ENCODE measurements at places on chromosomes 5 and 9.

DNA sequence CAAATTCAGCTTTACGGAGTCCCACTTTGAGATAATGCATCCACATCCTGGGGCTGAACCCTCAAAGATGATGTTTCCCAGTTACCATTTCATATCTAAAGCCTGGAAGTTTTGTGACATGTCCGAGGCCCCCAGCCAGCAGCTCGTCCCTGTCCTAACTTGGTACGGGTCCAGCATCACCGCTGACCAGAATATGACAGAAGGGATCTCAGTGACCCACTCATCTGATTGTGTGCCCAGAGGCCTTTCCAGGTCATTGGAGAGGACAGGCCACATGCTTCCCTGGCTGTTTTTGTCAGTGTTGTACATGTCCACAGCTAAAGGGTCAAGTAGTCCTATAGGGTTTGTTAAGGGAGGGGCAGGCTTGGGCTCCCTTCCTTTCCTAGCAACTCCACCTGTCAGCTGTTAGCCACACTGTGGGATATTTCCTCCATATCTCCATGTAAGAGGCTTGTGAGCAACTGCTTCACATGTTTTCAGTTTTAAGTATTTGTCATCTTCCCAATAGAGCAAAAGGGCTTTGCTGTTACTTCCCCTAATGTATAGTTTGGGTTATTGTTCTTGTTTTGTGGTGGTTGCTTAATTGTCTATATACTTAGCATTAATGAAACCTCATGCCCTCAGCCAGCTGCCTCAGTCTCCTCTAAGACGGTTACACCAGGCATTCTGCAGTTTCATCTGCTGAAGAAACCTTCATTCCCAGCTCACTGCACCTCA lies 33.4 kb downstream of the SECISBP2 start:
- no peak for DNase-seq

DNA sequence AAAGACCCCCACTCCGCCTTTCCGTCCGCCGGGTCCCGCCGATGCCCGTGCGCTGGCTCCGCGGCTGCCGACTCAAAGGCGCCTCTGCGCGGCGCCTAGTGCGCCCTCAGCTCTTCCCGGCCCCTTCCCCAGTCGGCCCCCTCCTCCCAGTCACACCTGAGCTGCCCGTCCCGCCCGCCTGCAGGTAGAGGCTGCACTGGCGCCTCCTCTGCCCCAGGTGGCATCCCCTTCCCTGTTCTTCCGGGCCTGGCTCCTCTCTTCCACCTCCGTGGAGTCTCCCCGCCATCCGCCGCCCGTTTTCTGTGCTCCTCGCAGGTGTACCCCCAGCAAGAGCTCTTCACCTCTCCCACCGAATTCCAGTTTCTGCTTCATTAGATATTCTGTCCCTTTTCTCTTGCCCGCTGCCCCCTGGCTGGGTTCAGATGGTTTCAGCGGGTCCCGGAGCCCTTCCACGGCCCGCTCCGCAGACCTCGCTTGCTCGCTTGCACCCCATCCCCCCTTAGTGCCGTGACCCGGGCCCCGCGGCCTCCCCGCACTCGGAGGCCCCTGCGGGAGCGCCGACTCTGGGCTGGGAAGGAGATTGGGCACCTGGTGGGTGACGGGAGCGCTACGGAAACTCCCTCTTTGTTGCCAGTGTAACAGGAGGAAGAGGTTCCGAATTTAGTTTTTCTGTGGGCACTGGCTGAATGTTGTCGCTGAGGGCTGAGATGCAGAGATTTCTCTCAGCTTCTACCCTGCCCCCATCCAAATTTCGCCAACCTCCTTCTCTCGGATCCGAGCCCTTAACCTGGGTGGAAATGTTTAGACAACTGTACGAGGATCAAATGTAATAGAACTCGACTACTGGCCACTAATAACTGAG lies 809 bp downstream of the SLC44A1 start:
- no peak for DNase-seq

DNA sequence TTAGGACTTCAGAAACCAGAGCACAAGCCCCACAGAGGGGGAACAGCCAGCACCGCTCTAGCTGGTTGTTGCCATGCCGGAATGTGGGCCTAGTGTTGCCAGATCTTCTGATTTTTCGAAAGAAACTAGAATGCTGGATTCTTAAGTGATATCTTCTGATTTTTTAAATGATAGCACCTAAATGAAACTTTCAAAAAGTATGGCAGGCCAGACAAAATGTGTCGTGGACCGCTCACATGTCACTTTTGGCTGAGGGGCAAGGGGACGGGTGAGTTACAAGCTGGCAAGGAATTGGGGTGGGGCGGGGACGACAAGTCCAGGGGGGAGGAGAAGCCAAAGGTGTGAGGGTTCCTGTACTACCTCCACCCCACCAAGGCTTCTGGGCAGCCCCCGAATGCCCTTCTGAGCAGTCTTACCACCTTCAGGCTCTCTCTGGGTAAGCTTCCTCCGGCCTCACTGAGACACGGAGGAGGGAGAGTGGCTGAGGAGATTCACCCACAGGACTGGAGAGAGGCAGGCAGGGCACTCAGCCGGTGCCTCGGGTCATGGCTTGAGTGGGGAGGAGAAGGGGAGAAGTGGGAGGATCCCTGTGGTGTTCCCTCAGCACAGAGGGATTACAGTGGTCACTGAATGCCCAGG lies 10.3 kb downstream of the B4GALT7 start:
- no peak for DNase-seq

DNA sequence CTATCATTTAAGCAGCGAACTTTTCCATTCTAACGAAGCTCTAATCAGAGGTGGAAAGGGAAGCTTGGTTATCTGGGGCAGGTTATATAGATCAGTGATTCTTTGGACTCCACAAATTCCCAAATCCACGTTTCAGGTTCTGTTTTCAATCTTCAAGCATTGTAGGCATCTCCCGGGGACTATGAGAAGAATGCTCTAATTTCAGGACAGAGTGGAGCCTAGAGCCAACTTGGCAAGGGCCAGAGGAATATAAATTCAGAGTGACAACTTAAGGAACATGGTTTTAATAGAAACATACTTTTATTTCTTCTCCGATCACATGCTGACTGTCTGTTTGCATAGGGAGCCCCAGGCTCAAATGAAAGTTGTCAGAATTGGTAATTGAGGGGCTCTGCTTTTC lies 514.0 kb upstream of the KLF4 start:
- DNase-seq = no peak

GRCh38 chr9:17824191-17824590 lies 245.3 kb downstream of the SH3GL2 start:
- DNase-seq = no peak

GRCh38 chr5:5755888-5756287 lies 333.4 kb downstream of the ICE1 start:
- DNase-seq = no peak

DNA sequence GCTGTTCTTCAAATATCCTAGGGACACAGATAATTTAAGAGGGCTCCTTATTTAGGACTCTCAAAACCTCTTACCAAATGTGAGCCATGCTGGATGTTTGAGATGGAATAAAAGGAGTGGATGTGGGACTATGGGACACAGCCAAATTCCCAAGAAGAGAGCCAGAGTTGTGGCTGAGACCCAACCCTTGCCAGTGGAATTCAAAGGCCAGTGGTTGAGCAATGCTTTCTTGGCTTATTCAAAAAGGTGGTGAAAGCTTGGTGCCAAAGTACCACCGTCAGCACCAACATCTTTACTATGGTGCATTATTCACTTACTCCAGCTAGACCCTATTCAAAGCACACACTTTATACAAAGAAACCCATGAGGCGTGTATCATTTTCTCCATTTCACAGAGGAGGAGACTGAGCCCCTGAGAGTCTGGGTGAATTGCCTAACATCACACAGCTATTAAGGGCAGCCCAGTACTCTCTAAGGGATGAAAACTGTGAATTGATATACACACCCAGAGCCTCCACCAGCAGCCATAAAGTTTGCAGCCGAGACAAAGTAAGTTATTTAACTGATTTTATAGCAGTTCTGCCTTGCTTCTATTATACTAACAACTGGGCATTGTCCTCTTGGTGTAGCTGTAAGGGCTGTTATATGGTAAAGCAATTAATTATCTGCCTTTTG lies 391.7 kb downstream of the ACTL7B start:
- no peak for DNase-seq

DNA sequence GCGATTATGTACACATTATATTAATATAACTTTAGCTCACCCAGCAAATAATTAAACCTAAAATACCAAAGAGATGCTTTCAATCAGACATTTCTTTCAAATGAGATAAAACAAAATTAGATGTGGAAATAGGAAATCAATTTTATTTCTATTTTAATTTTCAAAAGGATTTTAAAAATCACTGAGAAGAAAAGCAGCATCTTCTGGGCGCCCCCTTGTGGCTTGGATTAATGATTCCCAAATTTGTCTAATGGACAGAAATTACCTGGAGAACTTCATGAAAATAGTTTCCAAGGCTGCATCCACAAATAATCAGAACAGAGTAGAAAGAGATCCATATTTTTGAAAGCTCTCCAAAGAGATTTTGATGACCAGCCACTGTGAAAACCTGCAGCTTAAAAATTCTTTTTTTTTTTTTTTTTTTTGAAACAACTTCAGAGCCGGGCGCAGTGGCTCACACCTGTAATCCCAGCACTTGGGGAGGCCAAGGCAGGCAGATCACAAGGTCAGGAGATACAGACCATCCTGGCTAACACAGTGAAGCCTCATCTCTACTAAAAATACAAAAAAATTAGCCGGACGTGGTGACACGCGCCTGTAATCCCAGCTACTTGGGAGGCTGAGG lies 50.9 kb upstream of the CEMIP2 start:
- DNase-seq = no peak

GRCh38 chr9:134488331-134489280 lies 153.0 kb upstream of the COL5A1 start:
- no peak for DNase-seq

GRCh38 chr9:34331196-34331595 lies 1.8 kb downstream of the NUDT2 start:
- DNase-seq = no peak

- DNase-seq = no peak
Measured at GRCh38 chr9:128735373-128735772, 11.4 kb upstream of the ZDHHC12 start.

- no peak for DNase-seq
Measured at GRCh38 chr9:122832194-122832593, 3.8 kb upstream of the PDCL start.

- no peak for DNase-seq
Measured at GRCh38 chr5:112703866-112704820, 33.5 kb upstream of the APC start.

- DNase-seq = no peak
Measured at GRCh38 chr5:142324136-142324870, 518 bp downstream of the SPRY4 start.

GRCh38 chr9:126342621-126343031 lies 16.0 kb downstream of the MVB12B start:
- DNase-seq = no peak
